Chondrocyte (in vitro differentiated cells): ENCODE measurements at places on chromosomes 1 and 21. TPM values are rescaled to one million over a fixed set of nuclear protein-coding genes. Genes with fewer than 3 reads are reported as not detected.

DNA sequence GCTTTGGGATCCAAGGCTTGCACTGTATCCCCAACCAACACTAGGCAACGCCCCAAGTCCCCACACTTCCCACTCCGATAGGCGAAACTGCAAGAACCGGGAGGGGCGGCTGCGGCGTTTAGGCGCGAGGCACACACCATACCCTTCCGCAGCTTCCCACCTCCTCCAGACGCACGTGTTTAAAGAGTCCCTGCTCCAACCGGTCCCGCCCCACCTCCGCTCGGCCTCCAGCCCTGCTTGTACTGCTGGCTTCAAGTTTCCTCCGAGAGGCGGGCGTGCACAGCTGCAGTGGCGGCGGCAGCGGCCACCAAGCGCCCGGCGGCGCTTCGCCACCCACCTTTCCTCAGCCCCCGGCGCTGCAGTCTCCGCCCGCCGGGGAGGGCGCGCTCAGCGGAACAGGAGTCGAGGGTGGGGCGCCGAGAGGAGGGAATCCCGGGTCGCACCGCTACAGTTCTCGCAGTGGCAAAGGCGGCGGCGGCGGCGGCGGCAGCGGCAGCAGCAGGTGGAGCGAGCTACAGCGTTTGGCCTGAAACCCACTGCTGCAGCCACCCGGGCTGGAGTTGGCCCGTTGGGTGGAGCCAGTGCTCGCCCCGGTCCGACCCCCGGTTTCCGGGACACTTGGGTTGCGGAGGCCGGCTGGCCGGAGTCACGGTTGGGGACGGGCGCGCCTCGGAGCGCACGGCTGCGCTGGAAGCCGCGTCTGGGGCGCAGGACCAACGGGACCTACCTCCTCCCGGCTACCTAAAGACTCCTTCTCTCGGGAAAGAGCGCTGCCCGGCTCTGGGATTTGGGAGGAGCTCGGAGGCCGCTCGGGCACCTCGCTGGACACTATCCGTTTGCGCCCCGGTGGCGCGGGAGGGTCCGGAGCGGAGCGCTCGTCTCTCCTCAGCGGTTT lies at the start of gene CNIH3:
Gene CNIH3, plus strand, starts transcription at position 457 of the 895 bp plus-strand sequence. CDS start 858 bp downstream, outside the sequence.
- H3K4me1 ChIP-seq: peaks cover 18% of the 10 kb centered on the region
- DNase-seq: no peak
- H3K27me3 ChIP-seq: peaks cover 44% of the 10 kb centered on the region
- peak within 1 kb of the TSS; percentile 67 for H3K4me3 ChIP-seq

The SH3BGR gene
- total RNA-seq: 2.4 to 3.3 TPM (median 2.8 TPM) in 3 replicates

- no peak for DNase-seq
- no peak overlapping the region for H3K27ac ChIP-seq
- H3K36me3 ChIP-seq: peaks cover 1% of the 10 kb centered on the region
- H3K4me1 ChIP-seq: peaks cover 2% of the 10 kb centered on the region
Observed at GRCh38 chr1:156524481-156524869, 23.9 kb upstream of the MEF2D start.

GRCh38 chr1:185406006-185406690 lies 89.1 kb upstream of the IVNS1ABP start:
- peaks cover 56% of the 10 kb centered on the region for H3K4me1 ChIP-seq
- DNase-seq: no peak
- H3K36me3 ChIP-seq: peaks cover 1% of the 10 kb centered on the region
- no peak overlapping the region for H3K4me3 ChIP-seq
